ENCODE measurements at places on chromosomes 3 and 15.

DNA sequence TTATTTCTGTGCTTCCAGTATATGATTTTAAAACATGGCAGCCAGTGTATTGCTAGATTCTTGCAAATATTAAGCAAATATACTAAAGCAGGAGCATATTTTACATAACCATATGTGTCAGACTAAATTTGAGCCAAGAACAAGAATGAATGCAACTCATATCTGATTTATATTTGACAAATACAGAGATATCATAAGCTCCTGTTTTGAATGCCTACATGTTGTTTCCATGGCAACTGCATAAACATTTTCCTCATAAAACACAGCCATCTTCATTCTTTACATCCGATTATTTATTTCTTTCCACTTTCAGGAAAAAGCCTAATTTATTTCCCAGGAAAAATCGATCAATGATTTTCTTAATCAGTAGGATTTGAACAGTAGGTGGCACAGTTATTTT is 172.2 kb upstream of the TSPAN3 start:
- DNase-seq, result no peak

DNA sequence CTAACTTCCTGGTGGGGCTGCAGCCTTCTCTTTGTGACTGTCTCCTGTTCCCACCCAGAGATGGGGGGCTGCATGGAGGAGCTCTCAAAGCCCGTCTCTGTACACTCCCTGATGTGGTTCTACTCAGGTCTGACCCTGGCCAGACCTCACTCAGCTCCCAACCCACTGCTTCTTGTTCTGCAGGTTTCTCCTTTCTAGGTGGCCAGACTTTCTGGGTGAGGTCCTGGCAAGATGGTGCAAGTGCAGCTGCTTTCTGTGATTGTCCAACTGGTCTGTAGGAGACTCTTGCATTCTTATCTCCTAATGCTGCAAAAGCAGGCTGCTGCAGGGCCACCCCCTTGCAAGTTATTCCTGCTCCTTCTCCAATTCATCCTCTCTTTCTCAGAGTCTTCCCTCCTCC is 77.4 kb upstream of the XCR1 start:
- DNase-seq, result no peak

- no peak for DNase-seq
Measured at GRCh38 chr15:98994892-98995291, 12.7 kb downstream of the PGPEP1L start.

DNA sequence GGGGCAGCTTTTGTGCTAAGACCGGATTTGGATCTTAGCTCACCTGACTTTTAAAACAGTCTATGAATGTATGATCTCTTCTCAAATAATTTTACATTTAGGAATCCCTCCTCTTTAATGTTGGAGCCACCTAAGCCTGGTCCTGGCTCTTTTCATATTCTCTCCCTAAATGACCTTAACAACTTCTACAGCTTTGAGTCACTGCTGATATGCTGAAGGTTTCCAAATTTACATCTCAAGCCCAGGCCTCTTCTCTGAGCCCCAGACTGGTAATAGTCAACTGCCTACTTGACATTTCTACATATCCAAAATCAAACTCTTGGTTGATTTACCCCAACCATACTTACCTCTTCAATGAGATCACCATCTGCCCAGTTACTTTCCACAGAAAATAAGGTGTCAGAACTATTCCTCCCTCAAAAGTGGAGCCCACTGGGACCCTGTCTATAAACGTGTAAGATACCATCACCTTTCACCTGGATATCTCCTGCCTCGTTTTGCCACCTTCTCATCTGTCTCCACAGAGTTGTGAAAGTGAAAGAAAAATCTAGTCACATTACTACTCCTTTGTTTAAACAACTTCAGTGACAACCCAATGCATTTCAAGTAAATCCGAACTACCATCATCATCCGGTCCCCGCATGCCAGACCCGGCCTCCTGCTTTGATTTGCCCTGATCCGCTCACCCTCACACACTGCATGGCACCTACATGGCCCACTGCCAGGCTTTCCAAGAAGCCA is 48.8 kb downstream of the UBP1 start:
- DNase-seq, result no peak

GRCh38 chr15:28944696-28945300 is 59.0 kb downstream of the APBA2 start:
- DNase-seq, result no peak
